ENCODE measurements at places on chromosomes 7 and 10.

DNA sequence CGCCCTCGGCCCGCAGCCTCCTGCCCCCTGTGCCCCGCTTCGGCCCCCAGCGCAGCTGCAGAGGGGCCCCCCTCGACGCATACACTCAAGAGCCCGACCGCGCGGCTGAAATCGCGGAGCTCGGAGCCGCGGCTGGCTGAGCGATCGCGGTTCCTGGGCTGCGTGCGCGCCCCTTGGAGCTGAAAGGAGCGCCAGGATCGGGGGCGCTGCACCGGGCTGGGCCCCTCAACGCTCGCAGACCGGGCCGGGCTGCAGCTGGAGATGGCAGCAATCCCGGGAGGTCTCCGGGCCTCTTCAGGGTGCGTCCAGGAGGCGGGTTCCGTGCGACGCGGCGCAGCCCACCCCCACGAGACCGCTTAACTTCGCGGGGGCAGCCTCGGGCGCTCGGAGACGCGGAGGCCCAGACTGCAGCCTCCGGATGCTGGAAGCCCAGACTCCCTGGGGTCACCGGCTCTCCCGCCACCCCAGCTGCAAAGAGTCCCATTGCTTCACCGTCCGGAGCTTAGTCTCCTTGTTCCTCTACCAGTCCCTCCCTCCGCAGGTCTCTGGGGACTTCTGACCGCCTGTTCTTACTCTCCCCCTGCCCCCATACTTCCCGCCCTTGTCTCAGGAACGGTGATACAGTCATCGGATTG lies 73.0 kb upstream of the LRRC4 start:
- no peak for DNase-seq

DNA sequence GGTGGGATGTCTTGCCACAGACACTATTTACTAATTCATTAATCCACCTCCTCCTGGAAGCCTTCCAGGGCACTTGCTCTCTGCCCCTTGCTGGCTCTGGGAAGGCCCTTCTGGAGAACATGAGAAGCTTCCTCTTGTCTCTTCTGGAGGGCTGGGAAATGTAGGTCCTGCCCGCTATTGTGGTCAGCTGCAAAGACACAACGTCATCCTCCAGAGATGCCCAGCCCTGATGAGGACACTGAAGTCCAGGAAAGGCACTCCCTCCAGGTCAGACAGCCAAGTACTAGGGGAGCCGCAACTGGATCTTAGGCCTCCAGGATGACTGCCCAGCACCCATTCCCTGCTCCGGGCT lies 9.6 kb upstream of the TACR2 start:
- no peak for DNase-seq

DNA sequence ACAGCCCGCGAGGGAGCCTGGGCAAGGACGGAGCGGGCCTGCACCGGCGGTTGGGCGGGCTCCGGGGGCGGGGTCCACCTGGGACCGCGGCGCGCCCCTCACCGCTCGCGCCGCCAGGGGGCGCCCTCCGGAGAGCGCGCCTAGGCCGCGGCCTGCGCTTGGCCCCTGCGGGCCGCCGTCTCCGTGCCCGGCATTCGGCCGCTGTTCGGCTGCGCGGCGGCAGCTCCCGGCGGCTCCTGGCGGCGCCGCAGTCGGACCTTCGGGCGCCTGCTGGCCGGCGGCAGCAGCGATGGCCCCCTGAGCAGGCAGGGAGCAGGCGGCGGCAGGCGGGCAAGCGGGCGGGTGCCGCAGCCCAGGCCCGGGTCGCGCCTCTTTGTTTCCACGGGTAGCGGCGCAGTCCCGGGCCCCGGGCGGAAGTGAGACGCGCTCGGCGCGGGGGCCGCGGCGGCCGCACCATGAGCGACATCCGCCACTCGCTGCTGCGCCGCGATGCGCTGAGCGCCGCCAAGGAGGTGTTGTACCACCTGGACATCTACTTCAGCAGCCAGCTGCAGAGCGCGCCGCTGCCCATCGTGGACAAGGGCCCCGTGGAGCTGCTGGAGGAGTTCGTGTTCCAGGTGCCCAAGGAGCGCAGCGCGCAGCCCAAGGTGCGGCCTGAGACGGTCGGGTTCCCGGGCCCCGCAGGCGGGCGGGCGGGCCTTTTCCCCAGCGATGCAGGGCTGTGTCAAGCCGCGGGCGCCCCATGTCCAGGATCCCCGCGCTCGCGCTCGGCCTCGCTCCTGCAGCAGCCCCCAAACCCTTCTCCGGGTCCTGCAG lies at the start of gene INTS15:
Gene INTS15, plus strand, starts transcription at position 193 of the 816 bp plus-strand sequence. Its CDS starts 263 bp downstream, at position 456.
- DNase-seq, result peak; percentile 73

DNA sequence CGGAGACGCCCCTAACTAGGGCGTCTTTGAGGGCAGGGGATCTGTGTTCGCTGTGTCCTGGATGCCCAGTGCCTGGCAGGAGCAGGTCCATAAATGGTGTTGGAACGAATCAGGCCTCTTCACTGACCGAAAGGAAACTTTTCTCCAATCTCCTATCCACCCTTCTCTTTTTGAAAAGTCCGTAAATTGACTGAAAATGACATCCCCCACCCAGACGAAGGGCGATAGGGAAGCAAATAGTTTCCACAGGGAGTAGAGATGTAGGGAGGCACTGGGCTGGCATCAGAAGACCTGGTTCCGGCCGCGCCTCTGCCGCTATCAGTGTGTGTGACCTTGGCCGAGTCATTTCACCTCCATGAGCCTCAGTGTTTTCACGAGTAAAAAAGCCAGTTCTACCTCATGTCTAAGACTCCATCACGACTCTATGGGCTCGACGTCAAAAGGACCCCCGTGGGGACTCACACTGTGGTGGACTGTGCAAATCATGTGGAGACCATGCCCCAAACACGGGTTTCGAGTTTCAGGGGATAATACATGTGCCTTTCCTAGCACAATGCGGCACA lies 497 bp upstream of the RAB11FIP2 start:
- DNase-seq, result no peak

- DNase-seq, result no peak
These were observed 97.2 kb downstream of the JAZF1 start for GRCh38 chr7:28083164-28083997.

GRCh38 chr10:119451300-119451896 lies 91.1 kb downstream of the RGS10 start:
- no peak for DNase-seq

DNA sequence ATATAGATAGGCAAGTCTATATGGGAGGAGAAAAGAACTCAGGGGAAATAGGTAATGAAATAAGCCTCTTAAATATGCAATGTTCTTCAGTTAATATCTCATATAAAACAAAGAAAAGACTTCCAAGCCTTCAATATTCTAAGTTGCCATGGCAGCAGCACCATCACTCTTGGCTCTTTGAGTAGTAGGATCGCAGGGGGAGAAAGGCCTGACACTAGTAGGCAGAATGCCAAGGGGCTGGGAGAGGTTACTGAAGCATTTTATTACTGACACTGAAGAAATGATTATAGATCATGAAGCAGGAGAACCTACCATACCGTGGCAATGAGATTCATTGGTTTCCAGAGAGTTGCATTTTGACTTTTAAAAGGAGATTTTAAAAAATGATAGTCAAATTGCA lies 193.9 kb downstream of the NXPH1 start:
- DNase-seq, result no peak

DNA sequence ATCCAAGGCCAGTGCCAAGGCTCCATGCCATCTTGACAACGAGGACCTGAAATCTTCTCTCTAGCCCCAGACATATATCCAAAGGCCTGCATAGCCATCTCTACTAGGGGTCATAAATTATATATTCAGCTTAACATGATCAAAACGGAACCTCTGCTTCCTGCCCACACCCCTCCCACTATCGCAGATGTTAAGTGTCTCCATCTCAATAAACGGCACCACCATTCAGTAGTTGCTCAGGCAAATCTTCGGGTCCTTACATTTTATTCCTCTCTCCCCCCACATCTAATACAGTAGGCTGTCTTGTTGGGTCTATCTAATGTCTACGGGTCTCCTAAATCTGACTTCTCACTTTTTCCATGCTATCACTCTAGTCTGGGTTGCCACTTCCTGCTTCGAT lies 201.1 kb upstream of the PLXNA4 start:
- DNase-seq, result no peak

Measured in stimulated activated CD4-positive, alpha-beta T cell treated with anti-CD3 and anti-CD28 coated beads, Interleukin-1b, Interleukin-23, amount 100 ng/mL, for 1 hour (primary cell).